NCI-H524 (cell line): ENCODE measurements at places on chromosomes 5 and 9.
A peak's percentile ranks its signal among the peaks of the same experiment; 100 is the strongest.

- no peak for DNase-seq
Observed at GRCh38 chr9:17291766-17292165, 156.9 kb downstream of the CNTLN start.

DNA sequence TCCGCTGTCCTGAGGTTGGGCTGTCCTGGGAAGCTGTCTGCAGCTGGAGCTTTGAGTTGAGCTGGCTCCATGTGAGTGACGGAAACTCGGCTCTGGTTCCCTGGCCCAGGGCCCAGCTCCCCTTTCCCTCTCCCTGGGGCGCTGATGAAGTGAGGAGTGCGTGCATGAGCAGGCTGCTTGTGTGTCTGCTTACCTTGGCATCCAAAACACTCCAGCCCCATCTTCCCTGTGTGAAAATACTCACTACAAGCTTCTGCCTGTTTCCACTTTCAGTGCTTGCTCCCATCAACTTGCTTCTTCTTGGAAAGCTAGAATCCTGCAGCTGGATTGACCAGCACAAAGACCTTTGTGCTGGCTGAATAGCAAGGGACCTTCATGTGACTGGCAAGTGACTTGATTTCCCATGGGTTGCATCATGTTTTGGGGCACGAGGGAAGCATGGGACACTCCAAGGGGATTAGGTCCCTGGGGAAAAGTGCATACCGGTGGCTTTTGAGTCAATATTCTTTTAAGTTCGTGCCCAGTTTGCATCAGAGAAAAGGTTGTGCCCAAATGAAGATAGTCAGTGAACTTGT, 198.1 kb downstream of the GADD45G start:
- no peak for DNase-seq

DNA sequence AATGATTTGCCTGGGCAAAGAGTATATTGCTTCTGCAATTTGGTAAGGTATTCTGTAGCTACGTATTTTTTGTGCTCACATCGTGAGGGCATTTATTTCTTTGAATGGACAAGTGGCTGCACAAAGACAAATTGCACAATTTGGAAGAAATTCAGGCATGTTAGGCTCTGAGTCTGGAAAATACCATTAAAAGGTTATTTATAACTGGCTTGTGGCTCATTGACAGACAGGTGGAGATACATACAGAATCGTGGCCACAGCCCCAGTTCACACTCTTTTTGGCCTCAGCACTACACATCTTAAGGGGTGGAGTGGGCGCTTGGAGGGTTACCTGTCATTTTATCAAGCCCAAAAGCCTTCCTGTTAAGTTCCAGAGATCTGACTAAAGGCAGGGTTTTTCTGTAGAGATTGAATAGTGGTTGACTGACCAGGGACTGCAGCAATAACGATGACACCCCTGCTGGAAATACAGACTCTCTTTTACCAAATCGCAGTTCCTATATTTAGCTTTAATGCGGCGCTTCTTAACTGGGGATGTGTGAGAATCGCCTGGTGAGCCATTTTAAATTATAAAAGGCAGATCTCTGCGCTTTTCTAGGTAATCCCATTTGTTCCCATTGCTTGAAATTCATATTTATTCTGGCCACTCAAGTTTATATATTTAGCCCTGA, 14.7 kb downstream of the MAN2A1 start:
- DNase-seq, result no peak

- no peak for DNase-seq
Observed at GRCh38 chr5:147911427-147911826, 5.1 kb upstream of the C5orf46 start.

DNA sequence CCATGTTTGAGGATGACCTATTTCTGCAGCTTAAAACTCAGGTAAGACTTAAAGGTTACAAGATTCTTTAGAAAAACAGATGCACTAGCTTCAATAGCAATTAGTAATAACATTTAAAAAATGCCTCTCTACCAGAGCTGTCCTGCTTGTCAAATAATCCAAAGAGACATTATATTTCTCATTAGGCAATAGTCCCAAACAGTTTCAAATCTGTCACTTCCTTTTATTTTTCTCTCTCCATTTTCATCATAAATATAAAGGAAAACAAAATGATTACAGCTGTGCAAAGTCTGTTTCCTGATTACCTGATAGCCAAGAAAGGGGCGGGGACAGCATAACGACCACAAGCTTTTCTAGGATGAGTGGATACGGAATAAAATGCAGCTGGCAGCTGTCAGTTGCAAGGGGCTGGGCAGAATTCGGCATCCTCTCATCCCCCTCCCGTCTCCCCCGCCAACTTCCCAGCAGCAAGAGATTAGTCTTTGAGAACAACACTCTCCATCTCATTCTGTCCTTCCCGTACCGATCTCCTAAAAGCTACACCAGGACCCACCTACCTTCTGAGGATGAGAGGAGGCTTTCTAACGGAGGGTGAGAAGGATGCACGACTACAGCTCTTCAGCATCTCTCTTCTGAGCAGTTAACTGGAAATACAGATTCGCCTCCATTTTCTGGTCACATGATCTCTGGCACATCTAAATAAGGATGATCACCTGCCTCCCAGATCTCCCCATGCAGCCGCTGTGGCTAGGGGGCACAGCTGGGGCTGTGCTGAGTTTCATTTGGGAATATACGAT, 72.5 kb upstream of the PCA3 start:
- peak; percentile 64 for DNase-seq
